ENCODE measurements at places on chromosomes 3 and 15. TPM values are rescaled to one million over a fixed set of nuclear protein-coding genes. Genes with fewer than 3 reads are reported as not detected.

Gene FBXW12
- not detected for total RNA-seq

Gene ACTRT3
- 3.8 TPM for total RNA-seq

Gene FAM81A
- total RNA-seq, result 3.0 TPM

Gene RASL12
- total RNA-seq, result not detected

Gene EPHB1
- 1.6 TPM for total RNA-seq

Gene GOLGA6A
- not detected for total RNA-seq

Gene RPUSD2
- 10.1 TPM for total RNA-seq

Gene TGM4
- total RNA-seq, result not detected

Gene SYNPR
- not detected for total RNA-seq

Gene LMAN1L
- total RNA-seq, result not detected

Gene CHRNB4
- total RNA-seq, result 0.23 TPM

GRCh38 chr15:33131552-33132232, 62.8 kb downstream of the FMN1 start:
- no peak for DNase-seq

DNA sequence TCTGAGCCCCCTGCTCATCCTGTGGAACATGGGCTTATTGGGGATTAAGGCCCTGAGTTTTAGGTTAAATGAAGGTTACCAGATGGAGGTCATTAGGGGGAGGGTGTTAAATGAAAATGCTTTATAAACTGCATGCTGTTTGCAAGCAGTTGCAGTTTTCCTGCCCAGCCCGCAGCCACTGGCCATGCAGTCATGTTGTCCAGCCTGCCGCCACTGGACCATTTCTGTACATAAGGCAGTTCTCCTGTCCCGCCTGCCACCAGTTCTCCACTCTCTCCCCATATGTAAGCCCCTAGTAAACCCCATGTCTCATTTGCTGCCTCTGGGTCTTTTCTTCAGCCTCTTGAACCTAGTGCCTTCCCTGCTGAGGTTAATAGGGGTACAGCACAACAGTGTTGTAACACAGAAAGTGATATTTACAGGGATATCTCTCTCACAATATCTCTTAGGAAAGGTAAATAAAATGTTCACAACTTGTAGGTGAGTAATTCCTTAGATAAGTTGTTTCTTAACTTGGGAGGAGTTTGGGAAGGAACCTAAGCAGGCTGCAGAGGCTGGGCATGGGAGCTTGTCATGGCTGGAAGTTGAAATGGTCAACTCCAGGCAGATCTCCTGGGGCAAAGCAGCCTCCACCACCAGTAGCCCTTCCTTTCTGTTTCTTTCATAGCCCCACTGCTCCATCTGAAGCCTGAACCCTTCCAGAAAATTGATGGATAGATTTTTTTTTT, 148.2 kb downstream of the CMSS1 start:
- DNase-seq, result no peak

DNA sequence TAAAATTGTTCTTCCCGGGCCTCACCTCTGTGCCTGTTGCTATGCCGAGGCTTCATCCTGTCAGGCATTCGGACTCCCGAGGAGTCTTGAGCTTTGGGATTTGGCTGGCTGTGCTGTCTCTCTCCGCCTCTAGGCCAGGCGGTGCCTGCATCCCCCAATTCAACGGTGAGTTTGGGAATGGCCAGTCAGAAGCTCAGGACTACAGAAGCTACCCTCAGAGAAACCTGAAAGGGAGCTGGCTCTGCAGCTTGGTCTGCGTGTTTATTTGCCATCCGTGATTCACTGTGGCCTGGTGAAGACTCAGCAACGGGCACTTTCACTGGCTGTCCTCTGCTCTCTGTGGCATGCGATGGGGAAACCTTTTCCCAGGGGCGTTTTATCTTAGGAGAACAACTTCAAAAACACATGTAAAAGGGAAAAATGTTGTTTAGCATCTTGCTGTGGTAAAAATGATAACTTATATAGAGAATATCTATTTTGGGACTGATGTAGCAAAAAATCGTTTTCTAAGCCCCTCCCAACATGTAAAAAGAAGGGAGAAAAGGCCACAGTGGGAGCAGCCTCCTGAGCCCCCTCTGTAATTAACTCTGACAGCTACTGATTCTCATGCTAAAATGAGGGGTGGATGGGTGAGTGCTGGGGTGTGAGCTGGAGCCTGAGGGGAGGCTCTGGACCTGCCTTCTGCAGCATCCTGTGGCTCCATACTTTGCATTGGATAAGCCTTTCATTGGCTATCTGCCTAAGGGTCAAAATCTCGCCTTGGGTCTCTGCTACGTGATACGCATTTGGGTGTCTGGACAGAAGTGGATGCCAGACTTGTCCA, 103.4 kb upstream of the KLHL25 start:
- no peak for DNase-seq

DNA sequence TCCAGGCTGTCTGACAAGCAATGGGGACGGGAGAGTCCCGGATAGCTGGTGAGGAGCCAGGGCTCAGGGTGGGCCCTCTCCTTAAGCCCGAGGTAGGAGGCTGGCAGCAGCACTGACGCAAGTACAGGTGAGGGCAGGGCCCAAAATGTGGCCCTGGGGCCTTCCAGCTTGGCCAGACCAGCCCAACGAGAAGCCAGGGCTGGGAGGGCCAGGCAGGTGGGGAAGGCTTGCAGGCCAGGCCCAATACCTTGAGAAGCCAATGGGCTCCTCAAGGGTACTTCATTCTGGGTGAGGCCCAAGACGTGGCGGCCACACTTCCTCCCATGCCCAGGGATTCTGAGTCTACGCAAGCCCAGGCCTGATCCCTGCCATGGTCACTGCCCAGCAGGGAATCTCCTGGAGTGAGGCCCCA, 37.2 kb downstream of the AMOTL2 start:
- DNase-seq, result no peak

GRCh38 chr3:30161375-30161774, 445.0 kb upstream of the TGFBR2 start:
- DNase-seq, result peak; percentile 66

DNA sequence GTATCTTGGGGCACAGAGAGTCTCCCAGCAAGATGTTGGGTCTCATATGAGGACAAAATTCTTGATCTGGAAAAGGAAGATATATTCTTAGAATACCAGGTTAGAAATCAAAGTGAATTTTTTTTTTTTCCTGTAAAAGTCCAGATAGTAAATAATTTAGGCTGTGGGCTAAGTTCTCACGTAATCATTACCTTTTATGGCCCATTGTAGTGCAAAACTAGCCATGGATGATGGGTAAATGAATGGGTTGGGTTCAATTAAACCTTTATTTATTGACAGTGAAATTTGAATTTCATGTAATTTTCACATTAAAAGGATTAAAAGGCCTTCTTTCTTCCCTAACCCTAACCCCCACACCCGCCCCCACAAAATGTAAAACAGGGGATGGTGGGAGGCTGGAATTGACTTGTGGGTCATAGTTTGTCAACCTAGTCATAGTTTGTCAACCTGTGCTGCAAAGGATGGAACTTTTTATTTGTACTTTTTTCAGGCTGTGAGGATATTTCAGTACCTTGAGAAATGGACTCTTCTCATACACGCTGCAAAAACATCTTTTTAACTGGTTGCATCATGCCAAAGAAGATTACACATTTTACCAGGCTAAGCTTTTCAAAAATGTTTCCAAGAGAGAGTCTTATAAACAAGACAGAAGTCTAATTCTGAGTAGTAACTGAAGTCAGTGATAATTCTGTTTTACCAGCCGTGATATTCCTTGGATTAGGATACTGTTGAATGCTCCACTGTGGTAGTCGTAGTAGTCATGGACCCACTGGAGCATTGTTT, 138.8 kb downstream of the AKAP13 start:
- no peak for DNase-seq

DNA sequence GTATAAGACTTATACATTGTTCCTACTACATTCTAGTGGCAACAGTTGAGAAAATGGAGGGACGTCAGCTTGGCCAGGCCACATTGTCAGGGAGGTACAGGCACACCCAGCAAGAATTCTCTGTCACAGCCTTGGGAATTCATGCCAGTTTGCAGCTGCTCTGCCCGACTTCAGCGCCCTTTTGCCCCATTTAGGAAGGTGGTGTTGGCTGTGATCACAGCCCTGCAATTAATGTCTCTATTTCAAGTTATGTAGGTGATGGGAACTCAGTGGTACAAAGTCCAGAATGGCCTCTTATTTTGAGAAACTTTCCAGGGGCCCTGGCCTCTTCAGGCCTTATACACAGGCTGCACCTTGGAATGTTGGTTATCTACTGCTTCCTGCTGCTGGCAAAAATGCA, 26.7 kb downstream of the AMOTL2 start:
- DNase-seq, result no peak

- DNase-seq, result no peak
Observed at GRCh38 chr3:10450494-10451440, 54.6 kb downstream of the ATP2B2 start.

- DNase-seq, result no peak
Observed at GRCh38 chr3:139388821-139389551, 461 bp downstream of the COPB2 start.

DNA sequence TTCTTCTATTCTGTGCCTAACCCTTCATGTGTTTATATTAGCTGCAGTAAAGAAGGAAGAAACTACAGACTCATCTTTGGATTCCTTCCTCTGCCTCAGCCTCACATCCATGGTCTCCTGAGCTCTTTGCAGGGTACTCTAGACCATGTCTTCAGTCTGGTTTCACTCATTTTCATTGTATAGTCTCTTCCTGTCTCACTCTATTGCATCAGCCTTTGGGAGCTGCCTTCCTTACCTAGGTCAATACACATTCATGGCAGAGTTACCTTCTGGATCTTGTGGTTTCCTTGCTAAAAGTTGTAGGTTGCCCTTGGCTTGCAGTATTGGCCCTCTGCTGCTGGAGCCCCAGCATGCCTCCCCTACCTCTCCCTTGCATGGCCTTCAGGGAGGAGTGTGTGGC, 31.5 kb upstream of the SCAANT1 start:
- DNase-seq, result no peak

DNA sequence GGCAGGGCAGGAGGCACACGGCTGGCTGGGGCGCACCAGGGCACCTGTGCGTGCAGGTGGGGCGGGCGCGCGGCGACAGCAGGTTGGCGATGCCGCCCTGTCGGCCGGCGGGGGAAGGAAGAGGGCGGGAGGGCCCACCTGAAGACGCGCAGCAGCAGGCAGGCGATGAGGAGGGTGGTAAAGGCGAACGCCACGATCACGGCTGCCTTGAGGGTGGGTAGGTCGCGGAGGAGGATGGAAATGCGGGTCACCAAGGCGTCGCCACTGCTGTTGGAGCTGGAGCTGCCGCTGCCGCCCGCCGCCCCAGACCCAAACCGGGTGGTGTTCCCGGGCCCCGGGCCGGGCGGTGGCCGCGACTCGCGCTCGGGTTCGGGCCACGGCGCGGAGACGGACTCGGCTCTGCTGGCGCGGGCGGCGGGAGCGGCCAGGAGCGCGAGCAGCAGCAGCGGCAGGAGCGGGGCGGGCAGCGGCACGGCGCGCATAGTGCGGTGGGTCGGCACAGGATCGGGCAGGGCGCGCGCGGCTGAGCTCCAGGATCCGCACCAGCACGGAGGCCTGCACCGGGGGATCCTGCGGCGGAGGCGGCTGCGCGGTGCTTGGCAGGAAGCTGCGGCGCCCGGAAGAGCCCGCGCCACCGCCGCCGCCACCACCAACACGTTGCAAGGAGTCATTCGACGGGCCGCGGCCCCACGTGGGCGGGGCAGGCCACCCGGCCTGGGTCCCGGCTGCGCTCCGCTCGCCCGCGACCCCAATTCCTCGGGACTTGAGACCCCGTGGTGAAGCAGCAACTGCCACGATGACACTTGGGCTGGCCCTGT, at the start of gene FAM174B:
Gene FAM174B (minus strand): TSS at position 598 of the 818 bp plus-strand sequence.
- DNase-seq, result no peak

GRCh38 chr3:94524102-94524919, 461.4 kb downstream of the NSUN3 start:
- DNase-seq, result no peak

GRCh38 chr15:63599401-63600000, 2.3 kb downstream of the FBXL22 start:
- no peak for DNase-seq

DNA sequence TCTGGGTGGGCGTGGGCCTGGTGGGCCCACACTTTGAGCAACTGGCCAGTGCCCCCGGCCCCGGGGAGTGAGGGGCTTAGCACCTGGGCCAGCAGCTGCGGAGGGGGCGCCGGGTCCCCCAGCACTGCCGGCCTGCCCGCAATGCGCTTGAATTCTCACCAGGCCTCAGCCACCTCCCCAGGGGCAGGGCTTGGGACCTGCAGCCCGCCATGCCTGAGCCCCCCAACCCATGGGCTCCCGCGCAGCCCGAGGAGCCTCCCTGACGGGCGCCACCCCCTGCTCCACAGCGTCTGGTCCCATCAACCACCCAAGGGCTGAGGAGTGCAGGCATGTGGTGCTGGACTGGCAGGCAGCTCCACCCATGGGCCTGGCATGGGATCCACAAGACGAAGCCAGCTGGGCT, 484.3 kb downstream of the UNC13C start:
- DNase-seq, result no peak

- DNase-seq, result no peak
Observed at GRCh38 chr3:127337001-127337400, 49.2 kb upstream of the PRR20G start.

DNA sequence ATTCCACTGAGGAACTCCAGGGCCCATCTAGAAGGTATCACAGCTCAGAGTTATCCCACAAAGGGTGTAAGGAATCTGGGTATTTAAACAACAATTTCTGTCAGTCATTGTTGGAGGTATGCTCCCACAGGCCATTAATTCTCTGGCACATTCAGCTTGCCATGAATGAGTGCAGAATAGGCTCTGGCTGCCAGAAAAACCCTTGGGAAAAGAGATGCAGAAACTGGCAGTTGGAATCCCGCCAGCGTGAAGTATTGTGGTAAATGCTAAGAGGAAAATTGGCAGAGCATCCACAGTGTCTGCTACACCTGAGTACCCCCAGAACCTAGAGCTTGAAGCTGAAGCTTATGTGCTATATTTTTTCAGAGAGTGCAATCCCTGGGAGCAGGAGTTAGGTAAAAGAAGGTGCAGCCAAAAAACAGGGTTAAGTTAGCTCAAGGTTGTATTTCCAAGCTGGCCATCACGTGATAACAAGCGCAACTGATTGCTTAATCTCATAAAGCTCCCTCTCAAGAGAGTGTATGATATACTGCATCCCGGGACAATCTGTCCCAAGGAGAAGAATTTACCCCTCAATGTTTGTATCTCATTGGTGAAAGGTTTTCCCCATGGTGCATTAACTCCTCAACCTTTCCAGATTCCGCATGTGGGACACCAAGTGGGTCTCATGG, 94.2 kb upstream of the ACP3 start:
- DNase-seq, result peak; percentile 97

GRCh38 chr3:178181784-178182183, 354.5 kb upstream of the KCNMB2 start:
- DNase-seq, result no peak

DNA sequence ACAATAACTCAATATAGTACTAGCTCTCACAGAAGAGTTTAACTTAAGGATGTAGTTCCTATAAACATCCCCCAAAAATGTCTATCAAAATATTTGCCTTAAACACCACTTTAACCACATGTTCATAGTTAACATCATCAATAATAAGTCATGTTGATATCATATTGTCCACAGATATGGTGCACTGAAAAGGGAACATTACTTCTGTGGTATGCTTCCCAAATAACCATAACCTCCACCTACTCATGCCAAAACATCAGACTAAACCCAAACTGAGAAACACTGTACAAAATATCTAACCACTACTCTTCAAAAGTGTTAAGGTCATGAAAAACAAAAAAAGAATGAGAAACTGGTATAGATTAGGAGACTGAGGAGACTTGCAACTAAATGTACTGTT, 32.9 kb downstream of the SLC4A7 start:
- no peak for DNase-seq

GRCh38 chr3:149767720-149768119, 15.4 kb upstream of the COMMD2 start:
- DNase-seq, result no peak
